ENCODE measurements at places on chromosomes 3 and 15.

DNA sequence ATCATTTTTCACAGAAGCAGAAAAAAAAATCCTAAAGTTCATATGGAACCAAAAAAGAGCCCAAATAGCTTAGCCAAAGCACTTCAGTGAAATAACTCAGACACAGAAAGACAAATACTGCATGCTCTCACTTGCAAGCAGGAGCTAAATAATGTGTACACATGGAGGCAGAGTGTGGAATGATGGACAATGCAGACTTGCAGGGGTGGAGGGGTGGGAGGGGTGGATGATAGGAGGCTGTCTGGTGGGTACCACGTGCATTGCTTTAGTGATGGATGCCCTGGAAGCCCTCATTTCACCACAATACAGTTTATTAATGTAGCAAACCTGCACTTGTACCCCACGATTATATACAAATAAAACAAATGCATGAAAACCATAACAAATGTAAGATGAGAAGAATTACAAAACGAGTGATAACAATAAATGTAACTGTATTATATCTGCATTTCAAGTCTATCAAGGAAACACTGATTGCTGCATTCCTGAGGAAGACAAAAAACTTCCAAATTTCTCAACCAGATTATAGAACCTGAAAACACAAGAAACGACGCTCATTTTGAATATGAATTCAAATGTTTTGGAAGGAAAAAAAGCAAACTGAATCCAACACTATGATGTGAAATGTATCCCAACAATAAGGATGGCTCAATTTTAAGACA is 96.5 kb downstream of the DLG1 start:
- no peak for DNase-seq

- DNase-seq = no peak
Measured at GRCh38 chr15:65676123-65676522, 54.4 kb downstream of the SLC24A1 start.

- no peak for DNase-seq
Measured at GRCh38 chr3:44883213-44883955, 9.0 kb downstream of the TGM4 start.

DNA sequence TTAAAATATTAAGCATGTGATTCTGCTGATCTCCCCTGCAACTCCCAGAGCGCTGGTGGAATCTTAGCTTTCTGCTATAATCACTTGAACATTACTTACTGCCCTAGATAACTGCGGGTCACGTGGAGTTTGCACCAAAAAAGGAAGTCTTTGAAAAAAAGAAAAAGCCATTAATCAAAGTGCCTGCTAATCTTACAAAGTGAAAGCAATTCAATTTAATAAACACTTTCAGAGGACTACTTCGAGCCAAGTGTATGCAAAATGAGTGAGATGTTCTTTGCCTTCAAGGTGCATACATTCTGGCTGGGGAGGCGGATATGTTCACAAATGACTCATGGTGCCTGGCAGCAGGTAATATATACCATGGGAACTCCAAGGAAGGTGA is 109.9 kb upstream of the GAP43 start:
- no peak for DNase-seq

Data from kidney (tissue), 22 donors.